ENCODE measurements at places on chromosomes 6 and 20. TPM values are rescaled to one million over a fixed set of nuclear protein-coding genes. Genes with fewer than 3 reads are reported as not detected.

The EEF1A2 gene
- total RNA-seq = 27.4 TPM

The ARFGEF3 gene
- total RNA-seq = 12.5 TPM

The CNBD2 gene
- total RNA-seq = 2.3 TPM

The BTNL2 gene
- total RNA-seq = not detected

The FERMT1 gene
- 9.6 TPM for total RNA-seq

The SLC17A4 gene
- not detected for total RNA-seq

The TMEM217 gene
- 1.1 TPM for total RNA-seq

The ARMC12 gene
- 1.5 TPM for total RNA-seq

The KIF25 gene
- 0.59 TPM for total RNA-seq

The ALDH5A1 gene
- 5.2 TPM for total RNA-seq
